Myocyte (in vitro differentiated cells): ENCODE measurements at places on chromosomes 2 and 18. TPM values are rescaled to one million over a fixed set of nuclear protein-coding genes. Genes with fewer than 3 reads are reported as not detected.
A peak's percentile ranks its signal among the peaks of the same experiment; 100 is the strongest.

GRCh38 chr2:173828189-173829142, 136.7 kb downstream of the SP3 start:
- no peak for DNase-seq

DNA sequence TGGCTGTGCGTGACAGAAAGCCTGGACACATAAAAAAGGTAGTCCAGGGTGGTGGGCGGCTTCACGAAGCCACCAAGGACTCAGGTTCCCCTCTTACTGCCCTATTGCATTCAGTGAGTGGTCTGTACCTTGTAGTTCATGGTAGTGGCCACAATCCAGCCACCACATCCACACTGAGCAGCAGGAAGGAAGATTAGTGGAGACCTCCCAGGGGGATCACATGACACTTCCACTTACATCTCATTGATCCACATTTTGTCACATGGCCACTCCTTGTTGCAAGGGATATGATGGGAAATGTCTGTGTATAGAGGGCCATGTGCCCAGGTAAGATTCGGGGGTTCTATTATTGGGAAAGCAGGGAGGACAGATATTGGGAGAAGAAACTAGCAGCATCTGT, 13.7 kb downstream of the IL1R2 start:
- DNase-seq: no peak

Gene DES
- total RNA-seq: 10,265 and 13,585 TPM in 2 replicates

Gene PLCD4
- 9.9 and 11.8 TPM in 2 replicates for total RNA-seq

Gene CIDEA
- total RNA-seq: not detected in 2 replicates

- no peak for DNase-seq
Observed at GRCh38 chr2:165766326-165766927, 27.6 kb downstream of the GALNT3 start.

Gene CAPN13
- not detected in 2 replicates for total RNA-seq

GRCh38 chr2:86593266-86593665, 30.0 kb upstream of the CHMP3 start:
- no peak for DNase-seq

DNA sequence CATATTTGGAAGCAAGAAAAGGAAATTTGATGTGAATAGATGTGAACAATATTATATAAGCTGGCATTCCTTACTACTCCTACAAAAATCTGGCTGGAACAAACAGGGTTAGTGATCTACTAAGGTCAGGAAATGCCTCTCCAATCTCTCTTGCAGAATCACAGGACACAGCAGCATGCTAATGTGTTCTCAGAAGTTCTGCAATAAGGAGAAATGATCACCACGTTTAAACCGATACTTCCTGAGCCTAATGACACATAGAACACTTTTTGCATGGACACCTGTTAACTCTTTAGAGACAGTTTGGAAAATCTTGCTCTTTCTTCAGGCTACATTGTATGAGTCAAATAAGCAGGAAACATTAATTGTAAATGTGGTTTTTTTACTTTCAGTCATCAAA, 89.6 kb upstream of the MAP3K20 start:
- DNase-seq: no peak

- peak; percentile 68 for DNase-seq
Observed at GRCh38 chr2:169895294-169895985, 68.2 kb downstream of the UBR3 start.

Gene C1GALT1C1L
- 0.24 TPM in 1 of 2 replicates, not detected in the other for total RNA-seq

- DNase-seq: peak; percentile 16
Observed at GRCh38 chr2:174235680-174236079, 12.7 kb downstream of the OLA1 start.

Gene HPCAL1
- 91.6 and 102 TPM in 2 replicates for total RNA-seq

DNA sequence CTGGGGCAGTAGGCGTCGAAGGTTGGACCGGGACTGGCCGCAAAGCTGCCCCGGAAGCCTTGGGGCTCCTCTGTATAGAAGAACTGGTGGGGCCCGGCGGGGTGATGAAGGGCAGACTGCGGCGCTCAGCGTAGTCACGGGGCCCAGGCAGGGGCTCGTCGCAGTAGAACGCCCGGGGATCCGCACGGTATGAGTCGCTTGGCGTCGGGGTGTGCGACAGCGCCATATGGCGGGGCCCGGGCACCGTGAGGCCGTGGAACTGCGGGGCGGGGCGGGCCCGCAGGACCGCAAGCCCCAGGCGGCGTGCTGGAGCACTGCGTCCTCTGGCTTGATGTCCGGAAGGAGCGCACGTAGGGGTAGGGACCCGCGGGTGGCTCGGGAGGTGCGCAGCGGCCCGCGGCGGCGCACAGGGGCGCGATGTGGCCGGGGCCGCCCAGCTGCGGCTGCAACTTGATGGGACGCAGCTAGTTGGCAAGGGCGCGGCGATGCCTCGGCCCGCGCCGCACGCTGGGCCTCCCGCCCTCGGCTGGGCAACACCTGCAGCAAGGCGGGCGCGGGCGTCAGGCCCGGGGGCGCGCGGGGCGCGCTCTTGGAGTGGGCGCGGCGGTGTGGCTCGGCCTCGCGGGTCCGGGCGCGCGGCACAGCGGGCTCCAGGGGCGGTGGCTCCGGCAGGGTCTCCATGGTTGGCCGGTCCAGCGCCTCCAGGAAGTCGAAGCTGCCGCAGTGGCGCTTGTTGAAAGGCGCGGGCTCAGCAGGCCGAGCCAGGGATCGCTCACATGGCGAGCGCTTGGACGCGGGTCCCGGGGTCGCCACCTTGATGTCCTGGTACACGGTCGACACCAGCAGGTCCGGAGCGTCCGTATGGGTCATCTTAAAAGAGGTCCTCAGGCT, 251.4 kb downstream of the ANKRD30B start:
- no peak for DNase-seq

- no peak for DNase-seq
Observed at GRCh38 chr18:36775396-36775795, 53.4 kb downstream of the TPGS2 start.

GRCh38 chr2:219419331-219420197, 1.4 kb downstream of the DES start:
- DNase-seq: peak; percentile 81

- no peak for DNase-seq
Observed at GRCh38 chr2:239668042-239668441, 267.2 kb upstream of the HDAC4 start.

DNA sequence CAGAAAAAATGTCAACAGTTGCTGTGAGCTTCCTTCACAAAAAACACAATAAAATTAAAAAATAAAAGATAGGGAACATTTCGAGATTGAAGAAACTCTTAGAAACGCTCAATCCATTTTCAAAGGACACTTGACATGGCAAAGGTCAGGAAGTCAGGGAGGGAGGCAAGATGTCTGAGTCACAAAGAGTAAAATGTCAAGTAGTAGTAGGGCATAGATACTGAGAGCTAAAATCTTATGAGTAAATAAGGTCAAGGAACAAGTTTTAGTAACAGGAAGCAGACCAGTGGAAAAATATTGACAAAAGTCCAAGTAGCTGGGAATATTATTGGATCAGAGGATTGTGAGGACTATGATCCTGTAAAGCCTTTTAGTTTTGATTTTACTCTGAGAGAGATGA, 495.6 kb downstream of the TMX3 start:
- DNase-seq: no peak

GRCh38 chr2:84383271-84383670, 75.8 kb downstream of the SUCLG1 start:
- peak; percentile 13 for DNase-seq

Gene FARSB
- 32.8 and 34.3 TPM in 2 replicates for total RNA-seq

GRCh38 chr2:168462543-168463045, 6.5 kb downstream of the CERS6 start:
- DNase-seq: no peak

- DNase-seq: peak; percentile 12
Observed at GRCh38 chr18:11909591-11910026, 1.5 kb upstream of the MPPE1 start.

DNA sequence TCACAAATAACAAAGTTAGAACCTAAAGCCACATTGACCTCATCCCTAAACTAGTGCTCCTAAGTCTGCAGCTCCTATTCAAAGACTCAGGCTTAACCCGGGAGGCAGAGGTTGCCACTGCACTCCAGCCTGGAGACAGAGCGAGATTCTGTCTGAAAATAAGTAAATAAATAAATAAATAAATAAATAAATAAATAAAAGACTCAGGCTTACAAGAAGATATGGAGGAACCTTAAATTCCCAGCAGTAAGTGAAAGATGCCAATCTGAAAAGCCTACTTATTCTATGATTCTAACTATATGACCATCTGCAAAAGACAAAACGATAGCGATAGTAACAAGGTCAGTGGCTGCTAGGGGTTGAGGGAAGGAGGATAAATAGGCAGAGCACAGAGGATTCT, 101.7 kb downstream of the DDX1 start:
- DNase-seq: no peak

- no peak for DNase-seq
Observed at GRCh38 chr2:201730651-201731285, 32.3 kb upstream of the MPP4 start.

GRCh38 chr2:111711270-111711669, 172.7 kb downstream of the ANAPC1 start:
- DNase-seq: no peak

GRCh38 chr2:224392545-224392944, 9.4 kb downstream of the FAM124B start:
- no peak for DNase-seq

- no peak for DNase-seq
Observed at GRCh38 chr18:27181726-27182125, 3.4 kb downstream of the CHST9 start.

- DNase-seq: no peak
Observed at GRCh38 chr2:3242747-3243369, 134.8 kb downstream of the EIPR1 start.

- DNase-seq: no peak
Observed at GRCh38 chr2:222782201-222782730, 78.6 kb upstream of the ACSL3 start.

DNA sequence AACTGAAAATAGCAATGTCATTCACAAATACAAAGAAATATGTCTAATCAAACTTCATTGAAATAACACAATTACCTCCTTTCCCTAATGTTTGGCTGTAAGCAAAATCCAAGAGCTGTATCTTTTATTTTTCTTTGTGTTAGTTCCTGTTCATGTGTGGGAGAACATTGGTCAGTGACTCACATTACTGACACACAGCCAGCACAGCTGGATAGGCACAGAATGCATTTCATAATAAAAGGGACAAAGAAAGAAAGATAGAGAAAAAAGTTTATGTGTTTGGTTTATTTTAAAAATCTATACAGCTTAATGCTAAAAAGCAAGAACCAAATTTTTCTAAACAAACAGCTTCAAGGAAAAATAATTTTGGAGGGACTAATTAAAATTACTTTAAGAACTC, 185.6 kb upstream of the COL3A1 start:
- DNase-seq: peak; percentile 86

Gene RIT2
- total RNA-seq: not detected in 2 replicates

DNA sequence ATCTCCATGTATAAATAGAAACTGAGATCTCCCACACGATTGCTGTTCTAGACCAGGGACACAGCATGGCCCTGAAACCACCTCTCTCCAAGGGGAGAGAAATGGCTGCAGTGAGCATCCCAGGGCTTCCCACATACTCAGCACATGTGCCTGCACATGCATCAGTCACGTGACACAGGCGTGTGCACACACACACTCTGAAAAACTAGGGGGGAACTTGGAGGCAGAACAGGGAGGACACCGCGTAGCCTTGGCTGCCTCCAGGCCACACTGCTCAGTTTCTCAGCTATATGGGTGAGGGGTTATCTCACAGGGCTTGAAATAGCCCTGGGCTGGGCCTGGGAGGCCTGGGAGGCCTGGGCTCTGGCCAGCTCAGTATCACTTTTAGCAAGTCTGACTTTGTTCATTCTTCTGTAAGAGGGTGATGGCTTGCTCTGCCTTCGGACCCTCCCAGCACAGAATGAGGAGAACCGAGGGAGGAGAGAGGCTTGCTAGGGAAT, 66.9 kb downstream of the EMX1 start:
- peak; percentile 25 for DNase-seq

DNA sequence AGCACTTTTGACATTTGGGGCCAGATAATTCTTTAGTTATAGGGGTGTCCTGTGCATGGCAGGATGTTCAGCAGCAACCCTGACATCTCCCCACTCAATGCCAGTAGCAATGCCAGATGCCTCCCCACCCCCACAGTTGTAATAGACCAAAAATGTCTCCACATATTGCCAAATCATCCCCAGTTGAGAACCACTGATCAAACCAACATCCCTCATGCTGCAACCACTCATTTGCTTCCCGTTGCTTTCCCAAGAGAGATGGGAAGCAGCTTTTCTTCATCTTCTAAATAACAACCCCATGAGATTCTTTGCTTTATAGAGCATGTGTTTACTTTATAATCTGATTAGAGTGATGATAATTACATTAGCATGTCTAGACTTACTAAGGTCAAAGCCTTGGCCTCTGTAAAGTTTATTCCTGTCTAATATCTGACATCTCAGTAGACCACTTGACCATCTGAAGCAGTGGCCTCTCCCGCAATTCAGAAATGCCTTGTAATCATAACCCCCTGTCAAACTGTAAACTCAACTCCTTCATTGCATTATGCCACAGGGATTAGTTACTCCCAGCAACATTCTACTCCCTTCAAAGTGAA, 28.7 kb upstream of the C1D start:
- no peak for DNase-seq

DNA sequence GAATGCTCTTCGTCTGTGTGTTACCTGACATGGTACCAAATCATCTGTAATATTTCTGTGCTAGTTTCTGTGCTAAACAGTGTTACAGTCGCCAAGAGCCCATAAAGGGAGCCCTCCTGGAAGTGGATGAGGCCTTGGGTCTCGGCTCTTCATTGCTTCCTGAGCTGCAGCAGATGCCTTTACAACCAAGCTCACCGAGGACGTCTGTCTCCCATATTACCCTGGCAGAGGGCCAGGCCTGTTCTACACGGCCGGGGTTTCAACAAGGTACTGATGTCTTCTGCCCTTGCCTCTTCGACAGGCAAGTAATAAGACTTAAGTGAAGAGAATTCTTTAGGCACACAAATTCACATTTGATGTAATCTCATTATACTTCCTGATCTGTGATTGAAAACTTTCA, 16.8 kb downstream of the RPL31 start:
- no peak for DNase-seq

- DNase-seq: no peak
Observed at GRCh38 chr2:18510775-18511174, 49.7 kb downstream of the RDH14 start.

- peak; percentile 61 for DNase-seq
Observed at GRCh38 chr2:82790206-82791021, 1668.7 kb downstream of the SUCLG1 start.

- DNase-seq: no peak
Observed at GRCh38 chr2:76984359-76984758, 537.8 kb downstream of the LRRTM4 start.

- no peak for DNase-seq
Observed at GRCh38 chr2:696463-696862, 19.3 kb upstream of the TMEM18 start.

GRCh38 chr2:177585234-177585863, 192.8 kb downstream of the AGPS start:
- DNase-seq: peak; percentile 61

- DNase-seq: peak; percentile 61
Observed at GRCh38 chr18:23143016-23143814, 7.9 kb downstream of the CABLES1 start.

GRCh38 chr2:211654211-211654780, 884.3 kb downstream of the ERBB4 start:
- DNase-seq: no peak

GRCh38 chr18:76348267-76349066, 146.6 kb downstream of the ZNF516 start:
- no peak for DNase-seq

Gene EFHD1
- total RNA-seq: 0.29 TPM in 1 of 2 replicates, not detected in the other
